Stimulated activated CD4-positive, alpha-beta T cell treated with anti-CD3 and anti-CD28 coated beads, Interleukin-1b, Interleukin-23, amount 100 ng/mL, for 24 hours (primary cell): ENCODE measurements at places on chromosomes 12 and 14.

- no peak for DNase-seq
These were observed 215.8 kb downstream of the PHLDA1 start for GRCh38 chr12:75815756-75816155.

GRCh38 chr14:94481468-94482131 lies 5.6 kb upstream of the SERPINA9 start:
- no peak for DNase-seq

DNA sequence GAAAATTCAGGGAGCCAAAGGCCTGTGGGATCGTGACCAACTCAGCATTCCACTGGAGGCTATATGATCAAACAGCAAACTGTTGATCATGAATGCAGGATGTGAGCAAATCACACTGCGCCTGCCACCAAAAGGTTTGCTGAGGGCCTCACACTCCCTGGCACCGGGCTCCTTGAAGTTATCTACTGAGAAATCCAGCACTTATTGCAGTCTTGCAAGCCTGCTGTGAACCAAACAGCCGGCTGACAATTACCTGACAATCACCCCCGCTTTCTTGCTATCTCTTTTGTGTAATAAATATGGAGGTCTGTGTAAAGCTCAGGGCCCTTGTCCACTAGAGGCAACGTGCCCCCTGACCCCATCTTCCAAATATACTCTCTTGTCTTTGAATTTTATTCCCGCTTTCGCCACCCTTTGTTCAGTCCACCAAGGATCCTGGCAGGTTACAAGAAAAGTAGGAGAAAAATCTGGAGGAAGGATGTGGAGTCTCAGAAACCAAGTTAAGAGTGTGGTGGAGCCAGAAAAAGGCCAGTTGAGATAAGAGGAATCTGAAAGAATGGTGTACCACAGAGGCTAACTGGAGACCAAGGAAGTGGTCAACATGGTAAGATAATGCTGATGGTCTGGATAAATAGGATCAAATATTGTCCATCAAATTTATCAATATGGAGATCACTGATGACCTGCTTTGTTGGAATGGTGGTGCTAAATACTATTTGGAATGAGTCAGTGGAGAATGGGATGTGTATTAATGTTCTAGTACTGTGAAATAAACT lies 229.2 kb downstream of the ALX1 start:
- no peak for DNase-seq

DNA sequence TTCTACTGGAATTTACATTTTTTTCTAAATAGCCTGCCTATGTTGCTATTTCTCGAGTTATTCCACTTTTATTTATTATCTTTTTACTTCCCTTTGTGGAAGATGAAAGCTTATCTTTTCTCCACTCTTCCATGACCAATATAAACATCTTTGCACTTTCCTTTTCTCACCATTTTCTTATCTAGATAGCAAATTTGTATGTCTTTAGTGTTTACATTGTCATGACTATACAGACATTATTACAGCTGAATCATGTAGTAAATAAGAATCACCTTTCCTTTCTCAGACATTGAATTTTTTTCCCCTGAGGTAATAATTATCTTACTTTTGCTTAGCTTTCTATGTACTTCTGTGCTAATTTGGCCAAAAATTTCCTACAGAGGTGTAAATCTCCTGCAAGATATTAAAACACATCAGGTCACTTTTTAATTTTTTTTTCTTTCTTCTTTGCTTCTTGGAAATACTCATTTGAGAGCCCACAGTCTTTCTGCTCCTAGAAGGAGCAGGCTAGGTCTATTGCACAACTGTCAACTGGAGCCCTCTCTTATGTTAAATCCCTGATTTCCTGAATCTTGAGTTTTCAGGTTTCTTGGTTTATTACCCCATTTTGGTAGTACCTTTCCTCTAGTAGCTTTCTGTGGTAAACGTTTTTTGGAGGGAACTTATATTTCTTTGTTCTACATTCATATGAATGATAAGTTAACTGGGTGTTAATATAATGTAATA lies 109.0 kb upstream of the ATP2B1 start:
- DNase-seq = no peak

- DNase-seq = no peak
These were observed 5.7 kb downstream of the SLC8B1 start for GRCh38 chr12:113329022-113329790.

GRCh38 chr14:54882521-54882920 lies 20.1 kb downstream of the GCH1 start:
- DNase-seq = no peak
